Hepatocyte (in vitro differentiated cells): ENCODE measurements at places on chromosomes 1 and 21. TPM values are rescaled to one million over a fixed set of nuclear protein-coding genes. Genes with fewer than 3 reads are reported as not detected.

- H3K27ac ChIP-seq = no peak overlapping the region
- H3K4me1 ChIP-seq = no peaks in the 10 kb centered on the region
- no peak overlapping the region for H3K4me3 ChIP-seq
- no peak for DNase-seq
- H3K27me3 ChIP-seq = no peaks in the 10 kb centered on the region
Measured at GRCh38 chr1:74010206-74010605, 187.8 kb downstream of the LRRIQ3 start.

The LRRN2 gene
- total RNA-seq = 4.3 and 7.0 TPM in 2 replicates

DNA sequence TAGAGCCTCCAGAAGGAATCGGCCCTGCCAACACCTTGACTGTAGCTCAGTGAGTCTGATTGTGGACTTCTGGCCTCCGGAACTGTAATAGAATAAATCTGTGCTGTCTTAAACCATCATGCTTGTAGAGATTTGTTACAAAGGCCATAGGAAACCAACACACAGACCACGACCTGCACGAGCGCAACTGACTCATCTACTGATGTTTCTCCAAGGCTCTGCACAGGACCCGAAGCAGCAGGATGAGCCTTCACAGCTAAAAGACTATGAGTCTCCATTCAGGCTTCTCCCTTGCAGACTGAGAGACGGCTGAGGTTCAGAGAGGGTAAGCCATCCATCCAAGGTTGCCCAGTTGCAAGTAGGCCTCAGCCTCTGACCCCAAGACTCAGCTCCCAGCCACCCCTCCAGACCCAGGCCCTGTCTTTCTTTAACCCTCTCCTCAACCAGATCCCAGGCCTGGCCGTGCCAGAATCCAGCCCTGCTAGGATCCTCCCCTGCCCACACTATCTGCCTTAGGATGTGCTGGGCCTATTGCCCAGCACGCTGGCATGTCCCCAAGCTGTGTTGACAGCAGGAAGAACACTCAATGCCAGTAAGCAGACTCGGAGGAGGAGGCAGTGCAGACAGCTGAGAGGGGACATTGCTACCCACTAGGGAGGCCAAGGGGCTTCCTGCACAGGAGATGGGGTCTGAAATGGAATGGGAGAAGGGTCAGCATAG is 109.0 kb downstream of the HMGB4 start:
- H3K36me3 ChIP-seq = no peaks in the 10 kb centered on the region
- DNase-seq = no peak
- peaks cover 4% of the 10 kb centered on the region for H3K4me1 ChIP-seq
- H3K27ac ChIP-seq = no peak overlapping the region
- no peak overlapping the region for H3K4me3 ChIP-seq

- no peaks in the 10 kb centered on the region for H3K4me1 ChIP-seq
- H3K27me3 ChIP-seq = no peaks in the 10 kb centered on the region
- H3K4me3 ChIP-seq = no peak overlapping the region
- no peaks in the 10 kb centered on the region for H3K36me3 ChIP-seq
- H3K27ac ChIP-seq = no peak overlapping the region
Measured at GRCh38 chr1:45385302-45385701, 45.1 kb upstream of the MUTYH start.

DNA sequence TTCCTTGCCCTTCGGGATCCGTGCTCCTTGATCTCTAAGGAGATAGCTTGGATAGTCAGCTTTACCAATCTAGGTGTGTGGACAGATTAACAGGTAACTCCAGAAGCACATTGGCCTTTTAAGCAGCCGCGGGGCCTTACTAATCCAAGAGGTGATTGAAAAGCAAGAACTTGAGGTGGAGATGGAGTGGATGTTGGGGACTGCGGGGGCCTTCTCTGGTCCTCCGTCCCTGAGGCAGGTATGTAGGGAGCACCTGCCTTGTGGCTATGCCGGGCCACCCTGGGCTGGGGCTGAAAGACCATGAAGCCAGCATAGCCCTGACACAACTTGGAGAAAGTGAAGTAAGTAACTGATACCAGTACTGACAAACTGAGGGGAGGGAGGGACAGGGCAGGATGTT is 10.6 kb downstream of the SOX13 start:
- no peak overlapping the region for H3K4me3 ChIP-seq
- DNase-seq = no peak
- no peaks in the 10 kb centered on the region for H3K27me3 ChIP-seq
- H3K4me1 ChIP-seq = peaks cover 62% of the 10 kb centered on the region
- H3K27ac ChIP-seq = peak overlapping the region; percentile 69

- H3K36me3 ChIP-seq = no peaks in the 10 kb centered on the region
- no peaks in the 10 kb centered on the region for H3K4me1 ChIP-seq
- no peak overlapping the region for H3K27ac ChIP-seq
- DNase-seq = peak; percentile 18
- no peaks in the 10 kb centered on the region for H3K27me3 ChIP-seq
Measured at GRCh38 chr1:28113242-28113572, 24.8 kb upstream of the EYA3 start.

The LAD1 gene
- total RNA-seq = 64.2 and 66.9 TPM in 2 replicates

- no peaks in the 10 kb centered on the region for H3K27me3 ChIP-seq
- no peaks in the 10 kb centered on the region for H3K36me3 ChIP-seq
- no peak overlapping the region for H3K4me3 ChIP-seq
- H3K4me1 ChIP-seq = no peaks in the 10 kb centered on the region
- no peak for DNase-seq
Measured at GRCh38 chr1:26023826-26024225, 2.3 kb downstream of the EXTL1 start.

DNA sequence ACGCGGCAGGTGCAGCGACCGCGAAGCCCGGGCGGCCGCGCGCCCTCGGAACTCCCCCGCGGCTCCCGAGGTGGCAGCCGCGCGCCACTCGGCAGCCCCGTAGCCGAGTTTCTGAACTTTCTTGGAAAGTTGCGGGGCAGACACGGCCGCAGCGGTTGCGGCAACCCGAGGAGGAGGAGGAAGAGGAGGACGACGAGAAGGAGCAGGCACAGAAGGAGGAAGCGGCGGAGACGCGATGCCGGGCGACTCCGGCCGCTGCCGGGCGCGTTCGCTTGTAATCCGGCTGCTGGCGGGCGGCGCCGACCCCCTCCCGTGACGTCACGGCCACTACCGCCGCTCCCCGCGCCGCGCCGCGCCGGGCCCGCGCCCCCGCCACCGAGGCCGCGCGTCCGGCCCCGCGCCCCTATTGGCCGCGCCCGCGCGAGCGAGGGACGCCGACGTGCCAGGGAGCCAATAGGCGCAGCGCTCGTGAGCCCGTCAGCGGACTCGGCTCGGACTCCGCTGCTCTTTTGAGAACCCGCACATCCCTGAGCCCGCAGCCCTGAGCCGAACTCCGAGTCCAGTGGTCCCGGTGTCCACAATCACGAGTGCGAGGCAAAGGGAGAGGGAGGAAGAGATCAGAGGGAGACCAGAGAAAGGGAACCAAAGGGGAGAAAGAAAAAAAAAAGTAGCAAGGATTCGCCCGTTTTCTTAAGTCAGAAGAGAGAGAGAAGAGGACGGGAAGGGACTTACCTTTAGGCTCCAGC is 736 bp upstream of the BARHL2 start:
- peaks cover 20% of the 10 kb centered on the region for H3K4me1 ChIP-seq
- no peaks in the 10 kb centered on the region for H3K36me3 ChIP-seq
- peak; percentile 51 for DNase-seq

GRCh38 chr21:36658926-36659325 is 40.0 kb upstream of the SIM2 start:
- no peaks in the 10 kb centered on the region for H3K27me3 ChIP-seq
- peaks cover 6% of the 10 kb centered on the region for H3K4me1 ChIP-seq
- DNase-seq = no peak
- H3K4me3 ChIP-seq = no peak overlapping the region
- no peak overlapping the region for H3K27ac ChIP-seq
- H3K36me3 ChIP-seq = no peaks in the 10 kb centered on the region

The KIF17 gene
- total RNA-seq = 0.23 and 0.36 TPM in 2 replicates

The UFC1 gene
- total RNA-seq = 105 and 136 TPM in 2 replicates

The CCDC181 gene
- 0.52 and 1.3 TPM in 2 replicates for total RNA-seq

DNA sequence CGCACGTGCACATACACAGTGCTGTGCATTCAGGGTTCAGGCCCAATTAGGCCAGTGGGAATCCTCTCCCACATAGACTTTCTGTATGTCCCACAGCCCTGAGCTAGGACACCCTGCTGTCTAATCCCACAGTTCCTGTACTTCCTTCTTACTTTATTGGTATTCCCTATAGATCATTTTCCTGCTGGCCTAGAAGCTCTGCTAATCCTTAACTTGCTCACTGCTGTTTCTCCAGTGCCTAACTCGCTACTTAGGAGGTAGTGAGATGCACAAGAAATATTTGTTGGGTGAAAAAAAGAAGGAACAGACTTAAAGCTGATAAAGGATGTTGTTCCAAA is 34.1 kb upstream of the FHAD1 start:
- H3K4me1 ChIP-seq = peaks cover 36% of the 10 kb centered on the region
- DNase-seq = no peak
- H3K27me3 ChIP-seq = no peaks in the 10 kb centered on the region
- H3K4me3 ChIP-seq = no peak overlapping the region
- peak overlapping the region; percentile 81 for H3K27ac ChIP-seq

GRCh38 chr1:52360595-52360968 is 5.4 kb downstream of the CC2D1B start:
- no peaks in the 10 kb centered on the region for H3K27me3 ChIP-seq
- H3K4me1 ChIP-seq = peaks cover 10% of the 10 kb centered on the region
- no peaks in the 10 kb centered on the region for H3K36me3 ChIP-seq

GRCh38 chr1:100075773-100076172 is 57.0 kb downstream of the SASS6 start:
- DNase-seq = no peak
- no peaks in the 10 kb centered on the region for H3K36me3 ChIP-seq
- H3K4me1 ChIP-seq = no peaks in the 10 kb centered on the region
- H3K27me3 ChIP-seq = no peaks in the 10 kb centered on the region
- no peak overlapping the region for H3K27ac ChIP-seq

DNA sequence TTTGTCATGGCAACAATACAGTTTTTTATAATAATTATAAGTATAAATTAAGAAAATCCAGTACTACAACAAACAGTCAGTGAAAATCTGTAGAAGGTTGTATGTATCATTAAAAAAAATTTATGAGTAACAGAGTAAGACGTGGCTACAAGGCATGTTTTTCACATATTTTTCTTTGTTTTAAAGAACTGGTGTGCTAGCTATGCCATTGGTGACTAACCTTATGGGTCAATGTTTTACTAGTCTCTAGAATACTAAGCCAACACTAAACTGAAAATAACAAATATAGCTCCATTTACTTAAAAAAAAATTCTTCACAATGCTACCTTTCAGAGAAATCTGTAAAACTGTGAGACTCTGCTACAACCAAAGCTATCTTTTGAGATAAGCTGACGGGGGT is 261.5 kb downstream of the ADGRL2 start:
- no peak for DNase-seq
- no peaks in the 10 kb centered on the region for H3K27me3 ChIP-seq
- H3K4me3 ChIP-seq = no peak overlapping the region
- H3K36me3 ChIP-seq = no peaks in the 10 kb centered on the region
- peak overlapping the region; percentile 26 for H3K27ac ChIP-seq
- H3K4me1 ChIP-seq = no peaks in the 10 kb centered on the region

GRCh38 chr1:73910466-73910865 is 287.5 kb downstream of the LRRIQ3 start:
- H3K4me3 ChIP-seq = no peak overlapping the region
- H3K27me3 ChIP-seq = no peaks in the 10 kb centered on the region
- no peak overlapping the region for H3K27ac ChIP-seq
- DNase-seq = no peak
- no peaks in the 10 kb centered on the region for H3K36me3 ChIP-seq

DNA sequence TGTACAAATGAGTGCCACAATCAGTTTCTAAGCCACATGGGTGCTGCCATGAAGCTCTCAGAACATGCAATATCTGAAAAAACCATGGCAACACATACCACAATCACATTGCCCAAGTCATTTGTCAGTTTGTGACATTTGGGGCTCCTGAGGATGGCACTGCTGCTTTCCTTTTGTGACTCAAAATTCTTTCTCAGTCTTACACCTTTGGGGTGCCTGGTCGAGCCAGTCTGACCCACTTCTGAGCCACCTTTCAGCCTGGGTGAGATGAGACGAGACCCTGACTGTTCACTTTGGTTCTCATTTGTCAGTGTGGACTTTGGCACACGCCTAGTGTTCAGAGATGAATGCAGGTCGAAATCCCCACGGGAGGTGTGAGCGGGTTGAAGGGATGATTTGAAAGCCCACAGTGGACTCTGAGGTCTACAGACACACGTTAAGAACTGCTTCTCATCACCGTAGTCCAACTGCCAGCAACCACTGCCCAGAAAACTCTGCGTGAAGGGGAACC is 8.0 kb downstream of the BATF3 start:
- peaks cover 12% of the 10 kb centered on the region for H3K27me3 ChIP-seq
- H3K27ac ChIP-seq = no peak overlapping the region
- peaks cover 7% of the 10 kb centered on the region for H3K4me1 ChIP-seq
- no peak for DNase-seq

- H3K36me3 ChIP-seq = no peaks in the 10 kb centered on the region
- peak overlapping the region; percentile 91 for H3K27ac ChIP-seq
- peaks cover 48% of the 10 kb centered on the region for H3K4me1 ChIP-seq
- H3K4me3 ChIP-seq = no peak overlapping the region
- H3K27me3 ChIP-seq = no peaks in the 10 kb centered on the region
Measured at GRCh38 chr21:28771790-28772501, 220.7 kb downstream of the LTN1 start.

DNA sequence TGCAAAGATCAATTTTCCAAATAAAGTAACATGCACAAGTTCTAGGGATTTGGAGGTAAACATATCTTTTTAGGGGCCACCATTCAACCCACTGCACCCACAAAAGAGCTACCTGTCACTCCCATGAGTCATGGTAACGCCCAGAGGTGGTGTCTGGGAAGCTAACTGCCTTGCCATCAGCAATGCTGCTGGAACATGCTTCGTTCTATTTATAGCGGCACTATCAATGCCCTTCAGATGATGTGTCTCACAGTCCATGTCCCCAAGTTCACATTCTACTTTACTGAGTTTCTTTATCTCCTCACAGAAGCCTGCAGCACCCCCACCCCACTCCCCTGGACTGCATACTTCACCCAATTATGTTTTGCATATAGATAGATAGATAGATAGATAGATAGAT is 95.4 kb downstream of the LPAR3 start:
- no peak overlapping the region for H3K4me3 ChIP-seq
- H3K27ac ChIP-seq = no peak overlapping the region
- no peaks in the 10 kb centered on the region for H3K27me3 ChIP-seq
- no peaks in the 10 kb centered on the region for H3K4me1 ChIP-seq

The KRTAP7-1 gene
- not detected in 2 replicates for total RNA-seq

The VSIG8 gene
- 0.33 TPM in 1 of 2 replicates, not detected in the other for total RNA-seq

DNA sequence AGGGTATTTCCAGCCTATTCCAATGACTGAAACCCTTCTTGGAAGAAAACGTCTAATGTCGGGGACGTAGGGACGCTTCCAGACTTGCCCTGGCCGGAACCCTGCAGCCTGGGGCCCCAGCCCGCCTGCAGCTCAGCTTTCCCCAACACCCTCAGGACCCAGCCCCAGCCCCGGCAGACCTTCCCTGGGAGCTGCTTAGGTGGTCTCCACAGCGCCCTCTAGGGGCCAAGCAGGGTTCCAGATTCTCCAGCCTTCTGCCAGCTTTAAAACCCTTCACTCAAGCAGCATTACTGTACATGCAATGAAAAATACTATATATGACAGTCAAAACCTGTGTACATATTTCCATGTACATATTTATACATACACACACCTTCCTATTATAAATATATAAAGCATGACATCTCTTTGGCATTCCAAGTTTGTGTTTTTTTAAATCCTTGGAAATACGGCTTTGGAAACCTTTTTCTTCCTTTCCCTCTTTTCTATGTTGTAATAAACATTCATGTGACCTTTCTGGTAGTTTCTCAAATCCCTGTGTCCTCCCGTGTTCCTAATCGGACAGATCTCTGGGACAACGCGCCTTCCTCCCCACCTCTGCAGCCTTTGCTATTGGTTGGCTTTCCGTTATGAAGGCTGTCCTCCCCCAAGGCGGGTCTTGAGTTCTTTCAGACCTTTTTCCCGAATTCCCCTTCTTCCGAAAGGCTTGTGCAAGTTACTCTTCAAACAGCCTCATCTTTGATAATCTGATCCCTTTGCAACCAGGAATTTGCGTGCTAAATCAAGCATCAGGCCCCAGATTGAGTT is 60.3 kb downstream of the STUM start:
- H3K4me1 ChIP-seq = peaks cover 22% of the 10 kb centered on the region
- peaks cover 4% of the 10 kb centered on the region for H3K27me3 ChIP-seq
- no peak overlapping the region for H3K27ac ChIP-seq
- no peak overlapping the region for H3K4me3 ChIP-seq
- peak; percentile 83 for DNase-seq
